ENCODE measurements at places on chromosomes 5 and 9.
A peak's percentile ranks its signal among the peaks of the same experiment; 100 is the strongest.

DNA sequence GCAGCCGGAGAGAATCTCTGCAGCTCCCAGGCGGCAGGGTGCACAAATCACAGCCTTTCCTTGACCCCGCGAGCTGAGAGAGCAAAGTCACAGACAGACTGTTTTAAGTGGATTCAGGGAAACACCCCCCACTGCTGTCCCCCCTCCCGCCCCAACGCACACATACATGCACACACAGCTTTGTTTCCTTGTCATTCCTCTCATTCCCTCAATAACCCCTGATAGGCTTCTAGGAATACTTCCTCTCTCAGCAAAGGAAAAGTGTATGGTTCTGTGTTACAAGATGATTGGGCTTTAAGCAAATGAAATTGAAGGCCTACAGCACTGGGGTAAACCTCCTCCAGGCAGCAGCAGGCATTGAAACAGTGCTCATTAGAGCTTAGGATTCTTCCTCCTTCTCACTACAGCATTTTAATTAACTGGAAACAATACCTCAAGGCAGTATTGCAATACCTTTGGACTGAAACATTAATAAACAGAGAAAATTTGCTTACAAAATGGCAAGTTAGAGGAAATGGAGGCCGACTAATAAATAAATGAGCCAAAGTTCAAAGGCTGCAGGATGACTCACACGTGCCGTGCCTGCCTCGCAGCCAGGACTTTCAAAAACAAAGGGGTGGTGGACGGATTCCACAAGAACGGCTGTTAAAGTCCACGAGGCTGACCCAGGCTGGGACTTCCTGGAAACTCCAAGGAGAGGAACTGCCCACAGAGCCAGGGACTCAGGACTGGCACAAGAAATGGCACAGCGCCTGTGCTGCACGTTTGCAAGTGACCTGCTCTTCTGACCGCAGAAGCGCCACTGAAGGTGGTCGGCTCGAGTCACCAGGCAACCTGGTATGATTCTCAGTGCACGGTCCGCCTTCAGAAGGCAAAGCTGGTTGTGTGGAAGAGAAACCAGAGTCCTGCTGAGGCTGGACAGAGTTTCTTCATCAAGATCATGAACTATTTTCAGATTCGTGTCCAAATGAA lies 236.2 kb downstream of the SYK start:
- DNase-seq, result no peak

DNA sequence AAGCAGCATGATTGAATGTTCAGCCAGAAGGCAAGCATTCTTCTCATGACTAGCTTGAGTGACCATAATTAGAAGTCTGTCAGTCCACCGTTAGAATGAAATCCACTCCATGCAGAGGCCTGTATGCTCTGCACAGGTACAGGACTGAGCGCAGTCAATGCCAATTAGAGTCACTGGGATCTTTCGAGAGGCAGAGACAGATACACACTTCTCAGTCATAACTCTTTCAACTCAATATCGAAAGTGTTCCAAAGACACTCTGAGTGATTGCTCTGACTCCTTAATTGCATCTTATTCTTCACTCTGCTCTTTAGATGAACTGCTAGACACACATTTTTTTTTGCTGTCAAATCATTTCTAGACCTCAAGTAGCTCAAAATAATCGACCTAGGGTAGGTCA lies 203.6 kb downstream of the GABRB2 start:
- DNase-seq, result peak; percentile 50

DNA sequence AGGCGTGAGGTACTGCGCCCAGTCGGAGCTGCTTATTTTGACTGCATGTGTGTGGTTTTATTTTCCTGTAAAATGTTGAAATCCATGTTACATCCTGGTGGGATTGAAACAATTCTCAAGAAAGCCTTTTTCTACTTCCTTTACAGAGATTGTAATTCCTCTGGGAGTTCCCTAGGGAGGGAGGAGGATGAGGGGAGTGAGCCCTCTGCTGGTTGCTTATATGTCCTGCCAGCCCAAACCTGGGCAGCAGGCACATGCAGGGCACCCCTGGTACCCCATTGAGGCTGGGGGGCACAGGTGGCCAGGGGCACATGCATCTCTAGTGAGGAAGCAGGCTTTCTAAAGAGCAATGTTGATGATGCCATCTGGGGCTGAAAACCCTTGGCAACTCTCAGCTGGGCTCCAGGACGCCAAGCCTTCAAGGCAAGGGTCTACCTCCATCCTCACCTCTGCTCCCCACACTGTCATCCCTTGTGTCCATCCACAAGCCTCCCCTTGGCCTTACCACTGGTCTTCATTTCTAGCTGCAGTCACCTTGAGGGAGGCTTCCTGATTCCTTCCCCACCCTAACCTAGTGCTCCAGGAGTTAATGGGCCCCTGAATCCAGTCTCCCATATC lies 84.7 kb upstream of the TNFSF8 start:
- peak; percentile 18 for DNase-seq

- no peak for DNase-seq
Observed at GRCh38 chr5:150503977-150504620, 3.8 kb upstream of the NDST1 start.

GRCh38 chr5:72234265-72234700 lies 85.8 kb downstream of the MRPS27 start:
- DNase-seq, result no peak

DNA sequence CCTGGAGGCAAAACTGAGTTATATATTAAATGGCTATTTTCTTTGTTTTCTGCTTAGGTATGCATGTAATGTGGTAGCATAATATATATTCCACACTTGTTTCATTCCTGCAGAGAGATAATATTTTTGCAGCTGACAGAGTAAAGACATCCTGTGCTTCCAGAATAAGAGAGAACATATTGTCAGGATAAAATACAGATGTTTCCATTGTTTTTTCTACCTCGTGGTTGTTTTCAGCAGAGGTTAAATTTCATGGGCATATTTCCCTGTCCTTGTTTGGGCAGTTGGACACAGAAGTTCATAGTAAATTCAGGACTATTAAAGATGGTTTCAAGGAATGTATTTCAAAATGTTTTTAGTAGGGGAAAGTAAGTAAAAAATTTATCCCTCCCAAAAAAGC lies 47.6 kb upstream of the MEGF10 start:
- no peak for DNase-seq

DNA sequence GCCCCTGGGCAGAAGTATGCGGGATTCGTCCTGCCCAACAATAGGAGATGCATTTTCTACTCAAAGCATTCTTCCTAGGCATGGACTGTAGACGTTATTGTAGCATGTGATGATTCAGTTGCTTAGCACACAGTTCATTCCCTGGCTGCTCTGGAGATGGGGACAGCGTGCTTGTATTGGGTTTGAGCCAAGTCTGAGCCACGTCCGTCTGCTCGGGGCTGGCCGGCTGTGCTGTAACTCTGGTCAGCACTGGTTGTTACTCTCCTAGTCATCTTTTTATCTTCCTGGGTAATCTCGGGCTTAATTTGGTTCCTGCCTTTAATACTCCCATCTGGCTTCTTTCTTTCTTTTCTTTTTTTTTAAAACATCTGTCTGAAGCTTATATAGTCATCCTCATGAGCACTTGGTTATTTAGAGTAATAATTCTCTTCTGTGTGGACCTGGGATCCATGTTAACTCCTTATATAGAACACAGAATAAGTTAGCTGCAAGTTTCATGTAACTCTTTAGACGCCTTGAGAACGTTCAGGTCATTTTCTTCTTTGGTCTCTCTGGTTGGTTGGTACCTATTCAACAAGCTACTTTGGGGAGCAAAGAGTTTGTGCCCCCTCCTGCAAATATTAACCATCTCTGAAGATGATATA lies 118.8 kb upstream of the RPS23 start:
- peak; percentile 4 for DNase-seq

- no peak for DNase-seq
Observed at GRCh38 chr9:75664597-75664996, 225.9 kb upstream of the PCSK5 start.

- no peak for DNase-seq
Observed at GRCh38 chr5:169606279-169606678, 22.7 kb downstream of the SPDL1 start.

GRCh38 chr9:108549184-108549583 lies 306.6 kb downstream of the ACTL7B start:
- DNase-seq, result no peak

- no peak for DNase-seq
Observed at GRCh38 chr5:159216454-159216853, 7.1 kb upstream of the RNF145 start.

GRCh38 chr5:170341545-170341944 lies 44.0 kb upstream of the LCP2 start:
- DNase-seq, result no peak

GRCh38 chr9:126698251-126698650 lies 84.5 kb downstream of the LMX1B start:
- no peak for DNase-seq

- no peak for DNase-seq
Observed at GRCh38 chr9:127166651-127167524, 44.5 kb upstream of the ANGPTL2 start.

- peak; percentile 22 for DNase-seq
Observed at GRCh38 chr5:107894361-107894760, 223.6 kb upstream of the EFNA5 start.

- DNase-seq, result no peak
Observed at GRCh38 chr9:84997472-84997871, 327.9 kb downstream of the NTRK2 start.

DNA sequence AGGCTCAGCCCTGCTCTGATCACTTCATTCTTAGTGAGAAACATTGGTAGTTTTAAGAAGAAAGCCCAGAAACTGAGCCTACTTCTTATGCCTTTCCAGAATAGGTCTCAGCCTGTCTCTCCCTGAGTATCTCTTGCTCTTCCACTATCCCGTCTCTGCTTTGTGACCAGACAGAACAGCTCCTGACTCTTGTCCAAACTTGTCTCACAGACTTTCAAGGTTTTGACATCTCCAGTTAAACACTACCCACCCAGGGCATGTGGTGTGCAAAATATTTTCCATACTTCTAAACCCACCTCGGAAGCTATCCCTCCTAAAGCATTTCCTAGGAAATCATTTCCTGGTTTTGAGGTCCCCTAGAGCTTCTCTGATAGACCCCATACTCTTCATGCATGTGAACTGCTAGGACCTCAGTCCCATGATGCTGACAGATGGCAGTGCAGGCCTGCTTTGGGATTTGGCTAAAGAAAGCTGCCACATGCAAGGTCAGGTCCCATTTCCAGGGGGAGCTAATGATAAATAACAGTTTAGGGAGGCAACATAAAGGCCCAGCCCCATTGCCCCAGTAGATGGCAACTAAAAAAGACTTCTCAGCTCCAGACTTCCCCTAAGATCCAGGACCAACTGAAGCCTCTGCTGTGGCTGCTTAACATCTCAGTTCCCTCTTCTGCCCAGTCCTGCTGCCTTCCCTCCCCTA lies 211.5 kb downstream of the MED10 start:
- no peak for DNase-seq

GRCh38 chr5:171484460-171484899 lies 65.0 kb downstream of the FGF18 start:
- no peak for DNase-seq

DNA sequence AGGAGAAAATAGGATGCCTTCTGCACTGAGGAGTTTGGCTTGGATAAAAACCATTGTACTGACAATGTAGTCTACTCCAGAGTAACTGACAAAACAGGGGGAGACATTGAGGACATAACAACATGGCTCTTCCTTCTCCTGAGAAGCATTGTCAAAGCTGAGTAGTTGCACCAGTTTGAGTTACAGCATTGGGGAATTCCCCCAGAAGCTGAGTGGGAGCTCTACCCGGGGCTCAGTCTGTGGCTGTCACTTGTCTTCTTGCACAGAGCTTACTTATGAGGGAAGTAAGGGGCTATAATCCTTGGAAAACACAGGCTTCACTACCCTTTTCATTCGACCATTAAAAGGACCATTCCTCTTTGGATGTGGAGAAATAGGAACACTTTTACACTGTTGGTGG lies 21.2 kb downstream of the HSPB3 start:
- no peak for DNase-seq

- peak; percentile 38 for DNase-seq
Observed at GRCh38 chr9:8364026-8364752, 564.6 kb upstream of the DMAC1 start.

DNA sequence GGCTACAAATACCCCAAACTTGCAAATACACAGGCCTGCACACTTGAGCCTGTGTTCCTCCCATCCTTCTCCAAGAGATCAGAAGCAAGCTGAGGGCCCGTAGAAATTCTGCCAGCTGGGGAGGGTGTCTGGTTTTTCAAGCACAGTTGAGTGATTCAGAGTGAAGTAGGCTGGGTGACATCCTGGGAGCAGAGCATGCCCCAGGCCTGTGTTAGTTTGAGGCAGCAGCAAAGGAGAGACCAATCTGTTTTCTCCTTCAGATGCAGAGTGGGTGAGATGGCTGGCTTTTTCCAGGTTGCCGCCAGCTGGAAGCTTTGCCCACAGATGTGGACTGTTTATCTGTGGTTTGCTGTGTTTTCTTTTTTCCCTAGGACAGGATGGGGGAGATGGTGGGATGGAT lies 63.1 kb downstream of the RCL1 start:
- no peak for DNase-seq

GRCh38 chr5:55520117-55520839 lies 14.5 kb downstream of the PLPP1 start:
- no peak for DNase-seq

- DNase-seq, result peak; percentile 60
Observed at GRCh38 chr5:18393565-18394442, 759.5 kb downstream of the TAF11L14 start.

GRCh38 chr5:13640270-13640669 lies 304.2 kb downstream of the DNAH5 start:
- DNase-seq, result no peak
